NB4 (cell line): ENCODE measurements at places on chromosomes 6 and 20.

GRCh38 chr20:18566892-18567738 is at the start of gene SMIM26:
TSS of gene SMIM26 (plus strand) at chr20:18567432. CDS start at chr20:18567479, 47 bp downstream.
- peak; percentile 94 for DNase-seq

DNA sequence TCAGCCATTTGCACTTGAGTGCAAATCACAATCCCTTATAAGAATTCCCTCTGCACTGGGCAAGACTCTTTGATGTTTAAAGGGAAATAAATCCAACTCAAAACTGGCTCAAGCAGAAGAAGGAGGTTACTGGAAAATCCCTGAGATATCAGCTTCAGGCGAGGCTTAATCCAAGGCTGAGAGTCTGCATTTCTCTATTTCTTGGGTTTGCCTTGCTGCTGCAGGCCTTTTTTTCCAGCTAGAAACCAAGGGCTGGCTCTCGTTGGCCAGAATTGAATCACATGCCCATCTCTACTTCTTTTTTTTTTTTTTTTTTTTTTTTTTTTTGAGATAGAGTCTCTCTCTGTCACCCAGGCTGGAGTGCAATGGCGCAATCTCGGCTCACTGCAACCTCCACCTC is 11.7 kb downstream of the HCK start:
- DNase-seq, result no peak

DNA sequence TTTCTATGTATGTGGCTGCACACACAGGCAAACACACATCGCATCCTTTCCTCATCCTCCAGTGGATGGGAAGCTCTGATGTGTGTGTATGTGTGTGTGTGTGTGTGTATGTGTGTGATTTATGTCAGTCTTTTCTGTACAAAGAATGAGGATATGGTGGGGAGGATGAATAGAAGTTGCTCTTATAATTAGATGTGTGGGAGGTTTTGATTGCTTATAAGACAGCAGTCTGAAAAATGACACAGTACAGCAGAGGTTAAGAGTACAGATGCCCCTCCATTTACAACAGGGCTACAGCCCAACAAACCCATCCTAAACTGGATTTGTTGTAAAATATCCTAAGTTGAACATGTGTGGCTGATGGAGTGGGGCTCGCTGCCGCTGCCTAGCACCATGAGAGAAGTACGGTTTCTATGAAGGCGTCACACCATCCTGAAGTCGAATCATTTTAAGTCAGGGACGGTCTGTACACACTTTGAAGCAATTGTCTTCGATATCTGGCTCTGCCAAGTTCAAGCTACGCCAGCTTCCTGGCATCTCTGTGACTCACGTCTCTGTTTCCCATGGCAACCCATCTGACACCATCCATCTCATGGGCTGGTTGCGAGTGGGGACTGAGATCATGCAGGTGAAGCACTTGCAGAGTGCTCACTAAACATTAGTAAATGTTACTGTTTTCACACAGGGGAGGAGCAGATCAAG is 252.6 kb downstream of the MYLK4 start:
- no peak for DNase-seq

DNA sequence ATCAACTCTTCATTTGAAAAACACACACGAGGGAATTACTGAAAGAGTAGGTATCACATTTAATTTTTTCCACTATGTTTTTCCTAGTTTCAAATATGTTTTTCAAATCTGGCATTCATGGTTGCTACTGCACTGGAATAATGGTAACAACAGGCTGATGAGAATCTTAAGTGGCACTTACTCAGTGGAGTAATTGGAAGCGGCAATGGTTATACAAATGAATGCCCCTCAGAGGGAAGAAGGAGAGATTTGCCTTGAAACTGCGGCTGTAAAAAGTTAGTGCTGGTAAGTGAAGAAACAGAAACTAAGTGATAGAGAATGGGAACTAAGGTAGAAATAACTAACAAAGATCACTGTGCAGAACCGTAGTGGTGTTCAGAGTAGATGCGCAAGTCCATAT is 41.0 kb upstream of the PDE7B start:
- no peak for DNase-seq

- no peak for DNase-seq
Measured at GRCh38 chr20:43171930-43172329, 17.8 kb downstream of the PTPRT start.

DNA sequence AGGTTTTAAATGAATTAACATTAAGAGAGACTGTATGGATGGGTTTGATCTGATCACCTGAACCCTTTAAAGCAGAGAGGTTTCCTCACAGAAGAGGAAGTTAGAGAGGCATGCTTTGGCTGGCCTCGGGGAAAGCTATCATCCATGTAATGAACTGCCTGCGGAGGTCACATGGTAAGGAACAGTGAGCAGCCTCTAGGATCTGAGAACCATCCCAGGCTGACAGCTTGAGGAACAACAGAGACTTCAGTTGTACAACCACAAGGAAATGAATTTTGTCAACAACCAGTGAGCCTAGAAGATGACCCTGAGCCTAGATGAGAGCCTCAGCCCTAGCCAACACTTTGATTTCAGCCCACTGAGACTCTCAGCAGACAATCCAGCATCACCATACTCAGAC is 2.9 kb upstream of the COL21A1 start:
- no peak for DNase-seq

DNA sequence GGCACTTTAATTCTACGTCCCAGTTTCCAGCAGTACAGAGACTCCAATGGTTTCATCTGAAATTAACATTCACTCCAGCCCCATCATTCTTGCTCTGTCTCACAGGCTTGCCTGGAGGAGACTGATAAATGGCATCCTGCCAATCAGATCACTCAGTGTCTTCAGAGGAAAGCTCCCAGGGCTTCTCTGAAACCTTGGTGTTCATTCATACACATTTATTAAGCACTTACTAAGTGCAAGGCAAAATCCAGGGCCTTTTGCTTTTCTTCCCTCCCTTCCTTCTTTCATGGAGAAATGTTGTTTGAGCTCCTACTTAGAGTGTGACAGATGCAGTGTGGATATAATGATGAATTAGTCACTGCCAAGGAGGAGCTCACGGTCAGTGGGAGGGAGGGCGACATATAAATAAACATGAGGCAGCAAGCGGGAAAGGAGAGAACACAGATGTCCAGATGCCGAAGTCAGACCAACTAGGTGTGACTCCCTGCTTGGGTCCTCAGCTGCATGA is 106.7 kb upstream of the DTNBP1 start:
- DNase-seq, result no peak

- peak; percentile 52 for DNase-seq
Measured at GRCh38 chr6:167141667-167142432, 15.9 kb downstream of the GPR31 start.

- DNase-seq, result no peak
Measured at GRCh38 chr6:56370127-56370540, 122.8 kb upstream of the COL21A1 start.

DNA sequence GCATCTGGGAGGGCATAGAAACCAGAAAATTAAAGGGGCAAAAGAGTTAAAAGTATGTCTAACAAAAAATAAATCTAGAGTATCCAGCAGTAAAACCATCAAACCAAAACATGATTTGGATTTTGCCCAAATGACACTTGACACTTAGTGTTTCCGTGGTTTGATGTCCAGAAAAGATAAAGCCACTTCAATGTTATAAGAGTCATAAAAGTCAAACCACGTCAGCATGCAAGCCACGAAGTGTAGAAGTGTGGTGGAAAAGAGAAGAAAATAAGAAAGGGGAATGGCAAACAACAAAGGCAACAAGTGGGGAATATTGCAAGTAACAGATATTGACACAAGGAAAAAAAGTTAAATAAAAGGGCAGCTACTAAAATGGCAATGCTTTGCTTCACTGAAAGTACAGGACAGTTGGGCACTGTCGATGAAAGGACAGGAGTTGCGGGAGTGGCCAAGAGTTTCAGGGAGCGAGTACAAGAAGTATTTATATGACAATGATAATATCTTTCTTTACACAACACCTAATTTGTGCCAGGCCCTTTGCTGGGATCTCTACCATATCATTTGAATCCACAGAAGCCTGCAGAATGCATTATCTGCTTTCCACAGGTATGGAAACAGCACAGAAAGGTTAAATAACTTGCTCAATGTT is 6.3 kb upstream of the HDDC2 start:
- no peak for DNase-seq

DNA sequence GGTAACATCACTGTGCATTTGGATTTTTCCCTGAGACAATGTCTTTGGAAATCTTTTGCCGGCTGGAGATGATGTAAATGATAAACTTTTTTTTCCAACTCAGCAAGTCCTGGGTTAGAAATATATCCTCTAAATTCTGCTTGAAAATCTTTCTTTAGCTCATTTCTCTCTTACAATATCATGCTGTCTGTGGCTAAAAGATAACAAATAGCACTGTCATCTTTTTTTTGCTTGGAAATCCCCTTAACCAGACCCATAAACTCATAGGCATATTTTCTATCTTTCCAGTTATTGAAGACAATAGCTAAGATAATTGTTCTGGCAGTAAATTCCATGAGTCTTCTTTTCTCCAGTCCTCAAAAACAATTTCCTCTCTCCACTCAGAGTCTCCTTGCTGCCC is 481.5 kb downstream of the NKAIN2 start:
- no peak for DNase-seq

- DNase-seq, result peak; percentile 68
Measured at GRCh38 chr6:43977404-43978111, 149.7 kb downstream of the MRPL14 start.

DNA sequence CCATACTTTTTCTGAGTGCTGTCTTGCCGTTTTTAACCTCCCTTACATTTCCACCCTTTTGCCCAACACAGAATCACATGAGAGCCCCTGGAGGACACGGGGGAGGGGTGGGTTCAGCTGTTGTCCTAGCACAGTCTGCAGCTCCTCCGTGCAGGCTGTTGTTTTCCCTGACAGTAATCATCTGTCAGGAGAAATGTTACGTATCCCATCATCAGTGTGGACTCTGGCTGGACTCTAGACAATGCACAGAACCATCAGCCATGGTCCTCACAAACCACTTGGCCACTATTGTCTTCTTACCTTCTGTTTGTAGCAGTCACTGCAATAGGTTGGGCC is 92.1 kb downstream of the RIN2 start:
- DNase-seq, result no peak
